ENCODE measurements at places on chromosomes 16 and 17.

- DNase-seq = no peak
These were observed 322.4 kb downstream of the CBLN1 start for GRCh38 chr16:48959204-48959603.

GRCh38 chr17:56244268-56244890 lies 91.1 kb downstream of the ANKFN1 start:
- DNase-seq = no peak

- DNase-seq = no peak
These were observed 211.7 kb downstream of the ZFHX3 start for GRCh38 chr16:72836181-72836580.

DNA sequence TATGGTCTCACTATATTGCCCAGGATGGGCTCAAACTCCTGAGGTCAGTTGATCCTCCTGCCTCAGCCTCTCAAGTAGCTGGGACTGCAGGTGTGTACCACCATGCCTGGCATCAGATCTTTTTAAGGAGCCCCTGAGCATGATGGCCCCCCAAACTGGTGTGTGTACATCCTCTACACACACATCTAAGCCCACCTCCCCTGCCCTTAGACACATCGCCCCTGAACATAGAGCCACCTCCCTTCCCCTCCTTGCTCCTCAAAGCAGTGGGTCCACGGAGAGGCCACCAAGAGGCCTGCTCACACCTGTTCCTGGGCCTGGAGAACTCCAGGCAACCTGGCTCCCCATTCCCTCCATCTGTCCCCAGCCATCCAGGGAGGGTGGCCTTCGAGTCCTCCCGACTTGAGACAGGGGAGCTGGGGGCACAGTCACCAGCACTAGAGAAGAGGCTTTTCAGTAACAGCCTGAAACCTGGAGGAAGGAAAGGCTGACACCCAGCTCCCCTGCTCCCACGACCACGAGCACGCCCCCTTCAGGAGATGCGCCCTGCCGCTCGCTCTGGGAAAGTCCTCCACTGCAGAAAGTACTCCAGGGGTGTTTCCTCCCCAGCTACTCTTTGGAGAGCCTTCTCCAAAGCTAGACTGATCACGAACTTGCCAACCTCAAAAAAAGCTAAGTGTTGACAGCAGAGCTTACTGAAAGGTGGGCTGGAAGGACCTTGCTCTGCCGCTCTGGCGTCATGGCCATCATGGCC lies 12.6 kb upstream of the PRR29 start:
- no peak for DNase-seq

- DNase-seq = peak; percentile 61
These were observed 3.7 kb upstream of the MYL4 start for GRCh38 chr17:47205419-47205963.

DNA sequence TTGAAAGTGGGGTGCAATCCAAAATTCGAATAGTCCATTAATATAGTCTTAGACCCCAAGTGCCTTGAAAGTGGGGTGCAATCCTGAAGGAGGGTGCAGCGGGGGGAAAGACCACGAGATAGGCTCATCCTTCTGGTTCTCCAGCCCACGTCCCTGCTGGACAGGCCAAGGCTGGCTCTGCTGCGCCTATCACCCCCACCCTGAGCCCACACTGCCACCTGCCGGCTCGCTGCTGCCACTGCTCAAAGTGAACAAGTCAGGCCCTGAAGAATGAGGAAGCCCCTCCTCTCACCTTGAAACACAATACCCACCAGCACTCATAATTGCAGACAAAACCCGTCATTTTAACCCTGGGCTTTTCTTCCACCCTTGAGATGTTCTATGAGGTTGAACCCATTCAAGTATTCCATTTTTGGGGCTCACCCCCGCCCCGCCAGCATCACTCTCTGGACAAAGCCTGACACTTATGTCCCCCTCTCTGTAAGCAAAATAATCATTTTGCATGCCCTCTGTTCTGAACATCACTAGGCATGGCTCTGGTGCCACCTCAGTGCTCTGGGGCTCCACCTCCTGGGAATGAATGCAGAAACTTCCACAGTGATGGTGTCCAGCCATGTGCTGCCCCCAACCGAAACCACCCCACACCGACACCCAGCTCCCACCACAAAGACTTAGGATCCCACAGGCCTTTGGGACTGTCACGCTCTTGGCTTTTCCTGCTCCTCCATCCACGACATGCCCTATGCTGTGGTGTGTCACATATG lies 56.8 kb downstream of the BEAN1 start:
- peak; percentile 73 for DNase-seq

DNA sequence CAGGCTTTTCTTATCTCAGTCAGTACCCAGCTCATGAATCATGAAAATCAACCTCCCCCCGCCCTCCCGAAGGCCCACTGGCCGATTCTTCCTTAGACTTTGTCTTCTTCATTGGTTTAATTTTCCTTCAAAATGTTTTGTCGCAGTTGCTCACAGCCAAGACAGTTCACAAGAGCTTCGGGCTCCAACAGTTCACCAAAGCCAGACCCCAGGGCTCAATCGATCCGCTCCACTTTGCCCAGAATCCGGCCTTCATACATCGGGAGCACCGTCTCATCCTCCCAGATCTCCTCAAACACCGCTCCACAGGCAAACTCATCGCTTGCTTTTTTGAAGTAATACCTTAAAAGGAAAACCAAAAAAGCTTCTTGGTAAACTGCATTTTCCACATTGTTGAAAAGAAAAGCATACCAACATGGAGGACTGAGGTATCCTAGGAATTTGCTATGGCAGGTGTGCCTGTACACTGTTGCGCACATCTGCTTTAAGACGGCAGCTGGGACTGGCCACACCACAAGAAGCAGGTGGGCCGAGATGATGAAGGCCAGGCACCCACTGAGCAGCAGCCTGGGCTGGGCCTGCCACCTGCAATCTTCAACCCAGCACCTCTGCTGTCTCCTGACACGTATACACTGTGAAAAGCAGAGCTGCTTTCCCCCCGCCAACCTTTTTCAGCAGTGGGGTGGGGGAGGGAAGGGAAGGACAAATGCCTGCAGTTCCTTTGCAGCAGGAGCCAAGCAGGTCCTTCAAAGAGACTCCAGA lies 31.5 kb downstream of the AXIN2 start:
- DNase-seq = no peak

- DNase-seq = no peak
These were observed 139.5 kb downstream of the MSI2 start for GRCh38 chr17:57395721-57396321.

DNA sequence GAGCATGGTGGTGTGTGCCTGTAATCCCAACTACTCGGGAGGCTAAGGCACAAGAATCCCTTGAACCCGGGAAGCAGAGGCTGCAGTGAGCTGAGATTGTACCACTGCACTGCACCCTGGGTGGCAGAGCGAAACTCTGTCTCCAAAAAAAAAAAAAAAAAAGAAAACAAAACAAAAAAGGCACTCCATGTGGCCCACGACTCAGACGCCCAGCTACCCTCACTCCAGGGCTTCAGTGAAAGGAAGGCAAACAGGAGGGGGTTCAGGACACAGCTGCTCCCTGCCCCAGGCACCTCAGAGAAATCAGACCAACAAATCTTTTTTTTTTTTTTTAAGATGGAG lies 91.7 kb downstream of the LITAF start:
- no peak for DNase-seq

GRCh38 chr16:29007730-29008593 lies 23.1 kb downstream of the LAT start:
- no peak for DNase-seq

GRCh38 chr16:65235339-65236177 lies 113.7 kb upstream of the CDH11 start:
- DNase-seq = no peak

GRCh38 chr16:26983426-26983825 lies 83.3 kb upstream of the C16orf82 start:
- DNase-seq = no peak

DNA sequence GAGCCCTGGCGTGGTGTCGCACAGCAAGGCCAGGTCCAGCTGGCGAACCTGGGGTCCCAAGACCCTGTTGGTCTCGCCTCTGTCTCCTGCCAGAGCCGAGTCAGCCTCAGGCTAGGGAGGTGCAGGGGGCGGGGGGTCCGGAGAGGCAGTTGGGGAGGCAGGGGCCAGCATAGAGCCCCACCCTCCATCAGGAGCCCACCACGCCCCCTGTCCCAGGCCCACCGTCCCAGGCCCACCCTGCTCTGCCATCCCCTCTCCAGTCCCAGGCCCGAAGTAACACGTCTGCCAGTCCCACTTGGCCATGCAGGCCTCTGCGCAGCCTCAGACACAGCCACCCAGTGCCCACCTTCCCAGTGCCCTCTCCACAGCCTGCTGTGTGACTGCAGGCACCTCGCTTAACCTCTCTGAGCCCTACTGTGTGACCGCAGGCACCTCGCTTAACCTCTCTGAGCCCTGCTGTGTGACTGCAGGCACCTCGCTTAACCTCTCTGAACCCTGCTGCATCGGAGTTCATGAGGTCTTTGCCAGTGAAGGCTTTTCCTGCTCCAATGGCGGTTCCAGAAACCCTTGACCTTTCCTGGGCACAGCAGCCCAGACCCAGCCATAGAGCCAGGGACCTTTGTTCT lies 29.3 kb downstream of the ZNF469 start:
- DNase-seq = no peak

- no peak for DNase-seq
These were observed 372.7 kb upstream of the TOM1L1 start for GRCh38 chr17:54527941-54528340.

DNA sequence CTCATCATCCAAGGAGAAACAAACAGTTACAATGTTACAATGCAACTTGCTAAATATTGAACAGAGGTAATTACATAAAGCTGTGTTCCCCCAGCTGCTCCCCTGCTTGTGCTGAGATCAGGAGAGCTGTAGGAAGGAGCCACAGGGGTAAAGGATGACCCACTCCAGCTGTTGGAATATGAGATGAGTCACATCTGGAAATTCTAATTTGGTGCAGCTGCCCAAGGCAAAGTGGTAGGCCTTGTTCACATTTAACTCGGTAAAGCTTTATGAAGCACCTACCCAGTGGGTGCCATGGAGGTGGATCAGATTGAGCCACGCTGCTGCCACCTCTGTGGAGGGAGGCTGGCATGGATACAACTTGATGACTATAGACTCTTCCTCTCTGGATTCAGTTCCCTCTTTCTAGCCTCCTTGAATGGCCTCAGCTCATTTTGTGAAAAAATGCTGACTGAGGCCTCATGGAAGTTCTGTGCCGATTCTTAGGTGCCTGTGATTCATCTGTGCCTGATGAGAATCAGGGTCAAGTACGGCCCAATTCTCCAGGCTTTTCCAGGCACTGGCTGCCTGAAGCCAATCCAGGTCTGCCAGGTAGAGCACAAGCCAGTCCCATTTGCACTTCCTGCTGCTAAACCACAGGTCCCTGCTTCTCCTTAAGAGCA lies 7.4 kb downstream of the ZNF689 start:
- no peak for DNase-seq

GRCh38 chr17:72833128-72833765 lies 259.2 kb downstream of the SLC39A11 start:
- DNase-seq = no peak

GRCh38 chr17:47057830-47058229 lies 78.8 kb upstream of the RPRML start:
- no peak for DNase-seq

DNA sequence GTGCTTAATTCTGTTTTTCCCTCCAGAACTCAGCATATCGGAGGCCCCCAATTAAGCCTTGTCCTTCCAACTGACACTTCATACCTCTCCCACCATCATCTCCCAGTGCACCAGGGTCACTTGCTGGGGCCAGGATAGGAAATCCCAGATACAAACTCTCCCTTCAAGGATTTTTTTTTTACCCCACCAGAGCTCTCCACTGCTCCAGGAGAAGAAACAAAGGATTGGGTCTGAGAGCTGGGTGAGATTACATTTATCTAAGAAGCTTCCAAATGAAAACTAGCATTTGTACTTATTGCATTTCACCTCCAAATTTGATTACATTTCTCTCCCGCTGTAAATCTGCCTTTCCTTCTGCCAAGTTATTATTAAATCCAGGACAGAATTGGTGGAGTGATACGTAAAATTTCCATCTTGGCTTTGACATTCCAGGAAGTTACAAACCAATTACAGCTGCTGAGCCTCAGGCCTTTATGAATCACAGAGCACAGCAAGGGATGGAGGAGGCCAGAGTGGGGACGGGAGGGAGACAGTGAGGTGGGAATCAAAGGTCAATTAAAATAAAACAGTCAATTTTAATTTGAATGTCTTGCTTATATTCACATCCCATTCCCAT lies 123.5 kb downstream of the USP31 start:
- DNase-seq = no peak

GRCh38 chr17:67260170-67260987 lies 15.4 kb upstream of the HELZ start:
- no peak for DNase-seq

DNA sequence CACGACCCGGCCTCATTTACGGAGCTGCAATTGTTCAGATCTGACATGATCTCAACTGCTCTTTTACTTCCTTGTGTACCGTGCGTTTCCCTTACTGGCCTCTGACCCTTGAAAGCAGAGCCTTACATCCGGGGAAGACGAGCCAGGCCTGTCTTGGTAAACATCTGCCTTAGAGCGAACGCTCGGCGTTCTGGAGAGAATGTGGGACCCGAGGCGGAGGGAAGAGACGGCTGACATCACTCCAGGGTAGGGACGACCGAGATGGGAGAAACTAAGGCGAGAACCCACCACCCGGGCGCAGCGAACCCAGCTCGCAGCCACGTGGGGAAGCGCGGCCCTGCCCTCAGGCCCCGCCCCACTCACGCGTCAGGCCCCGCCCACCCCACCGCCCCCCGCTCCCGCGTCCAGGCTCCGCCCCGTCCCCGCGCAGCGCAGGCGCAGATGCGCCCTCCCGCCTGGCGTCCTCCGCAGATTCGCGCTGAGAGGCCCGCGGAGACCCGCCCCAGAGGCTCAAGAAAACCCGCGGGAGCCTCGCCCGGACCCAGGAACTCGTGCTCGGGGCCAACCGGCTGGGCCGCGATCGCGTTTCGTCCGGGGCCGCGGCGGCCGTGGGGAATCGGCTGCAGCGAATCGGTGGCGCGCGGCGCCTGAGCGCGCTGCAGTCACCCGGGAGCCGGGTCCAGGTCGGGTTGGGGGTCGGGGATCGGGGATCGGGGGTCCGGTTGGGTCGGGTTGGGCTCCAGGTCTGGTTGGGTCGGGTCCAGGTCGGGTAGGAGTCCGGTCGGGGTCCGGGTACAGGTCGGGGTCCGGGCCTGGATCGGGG lies at the start of gene TELO2:
Gene TELO2 (plus strand): TSS at position 438 of the 823 bp plus-strand sequence. CDS start 922 bp downstream, outside the sequence.
- peak; percentile 70 for DNase-seq

- DNase-seq = no peak
These were observed 56.3 kb downstream of the CREBBP start for GRCh38 chr16:3824121-3824795.

DNA sequence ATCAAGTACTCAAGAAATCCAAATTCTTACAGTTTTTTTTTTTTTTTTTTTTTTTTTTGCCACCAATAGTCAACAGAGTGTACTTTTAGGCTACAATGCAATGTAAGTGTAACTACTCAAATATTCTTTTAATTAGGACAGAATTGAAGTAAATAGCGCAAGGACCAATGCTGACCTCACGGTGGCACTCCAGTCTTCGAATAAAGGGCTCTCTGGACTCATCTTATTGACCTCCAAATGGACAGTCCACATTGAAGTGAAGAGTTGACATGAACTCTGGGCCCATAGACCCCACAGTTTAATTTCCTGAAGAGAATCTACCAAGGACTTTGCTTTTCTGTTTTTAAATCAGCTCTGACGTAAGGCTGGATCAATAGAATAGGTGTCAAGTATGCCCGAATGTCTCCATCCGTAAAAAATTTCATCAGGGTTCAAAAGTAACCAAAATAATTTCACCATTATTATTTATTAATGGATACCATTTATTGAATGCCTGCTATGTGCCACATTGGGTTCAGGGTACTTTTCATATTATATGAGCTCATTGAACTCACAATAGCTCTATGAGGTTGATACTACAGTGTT lies 7.3 kb upstream of the DDX52 start:
- no peak for DNase-seq

- DNase-seq = no peak
These were observed 91.5 kb upstream of the HAS3 start for GRCh38 chr16:69013991-69014390.
